ENCODE measurements at places on chromosomes 1 and 21.

GRCh38 chr1:54980528-54981241 is at the start of gene TMEM61:
TSS of gene TMEM61 (plus strand) at chr1:54980628. CDS start at chr1:54981066, 438 bp downstream.
- peak; percentile 21 for DNase-seq

DNA sequence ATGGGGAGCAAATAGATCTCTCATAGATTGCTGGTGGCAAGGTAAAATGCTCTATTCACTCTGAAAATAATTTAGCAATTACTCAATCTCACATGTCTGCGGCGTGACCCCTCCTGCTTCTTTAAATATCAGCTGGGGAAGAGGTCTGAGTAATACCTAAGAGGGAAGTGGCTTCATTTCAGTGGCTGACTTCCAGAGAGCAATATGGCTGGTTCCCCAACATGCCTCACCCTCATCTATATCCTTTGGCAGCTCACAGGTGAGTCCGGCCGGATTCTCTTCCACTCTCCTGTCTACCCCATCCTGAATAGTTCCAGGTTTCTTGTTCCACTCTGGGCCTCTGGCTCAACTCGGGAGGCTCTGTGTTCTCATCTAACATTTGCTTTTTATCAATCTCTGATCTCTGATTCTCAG is at the start of gene SLAMF7:
Gene SLAMF7 (plus strand): TSS at position 150 of the 414 bp plus-strand sequence. CDS start 55 bp downstream, at position 205.
- peak; percentile 50 for DNase-seq

- DNase-seq, result no peak
Measured at GRCh38 chr1:26180010-26180506, 2.8 kb downstream of the CNKSR1 start.

- no peak for DNase-seq
Measured at GRCh38 chr1:83491930-83492329, 507.0 kb downstream of the TTLL7 start.

GRCh38 chr1:1427106-1427819 is 6.2 kb upstream of the ANKRD65 start:
- DNase-seq, result no peak

- peak; percentile 76 for DNase-seq
Measured at GRCh38 chr21:34073032-34073748, at the start of the genes MRPS6 and SLC5A3. TSS of gene MRPS6 (plus strand) at chr21:34073578. CDS start at chr21:34073701, 123 bp downstream. TSS of gene SLC5A3 (plus strand) at chr21:34073578. CDS start at chr21:34095199, 21,621 bp downstream.

GRCh38 chr1:77024500-77024899 is 157.2 kb downstream of the ST6GALNAC5 start:
- DNase-seq, result no peak

- DNase-seq, result no peak
Measured at GRCh38 chr1:85569737-85570404, 10.7 kb upstream of the CCN1 start.

- DNase-seq, result no peak
Measured at GRCh38 chr1:18230840-18231239, 123.2 kb downstream of the IGSF21 start.

DNA sequence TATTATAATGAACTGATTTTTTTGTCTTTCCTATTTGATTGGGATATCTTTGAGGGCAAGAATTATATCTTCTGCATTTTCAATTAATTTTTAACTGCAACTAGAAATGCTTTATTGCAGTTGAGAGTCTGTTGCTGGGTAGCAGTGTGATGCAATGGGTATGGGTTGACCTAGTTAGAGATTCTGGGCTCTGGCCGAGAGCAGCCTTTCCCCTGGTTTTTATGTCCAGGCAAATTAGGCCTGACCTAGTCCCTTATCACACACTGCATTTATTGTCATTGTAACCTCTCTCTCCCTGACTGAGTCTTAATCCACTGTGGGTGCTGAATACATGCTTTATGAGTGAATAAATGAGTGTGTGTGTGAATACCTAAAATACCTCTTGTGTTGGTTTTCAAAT is 206.4 kb upstream of the PTGFR start:
- no peak for DNase-seq

- DNase-seq, result peak; percentile 36
Measured at GRCh38 chr1:103106426-103107341, 1.6 kb downstream of the COL11A1 start.

DNA sequence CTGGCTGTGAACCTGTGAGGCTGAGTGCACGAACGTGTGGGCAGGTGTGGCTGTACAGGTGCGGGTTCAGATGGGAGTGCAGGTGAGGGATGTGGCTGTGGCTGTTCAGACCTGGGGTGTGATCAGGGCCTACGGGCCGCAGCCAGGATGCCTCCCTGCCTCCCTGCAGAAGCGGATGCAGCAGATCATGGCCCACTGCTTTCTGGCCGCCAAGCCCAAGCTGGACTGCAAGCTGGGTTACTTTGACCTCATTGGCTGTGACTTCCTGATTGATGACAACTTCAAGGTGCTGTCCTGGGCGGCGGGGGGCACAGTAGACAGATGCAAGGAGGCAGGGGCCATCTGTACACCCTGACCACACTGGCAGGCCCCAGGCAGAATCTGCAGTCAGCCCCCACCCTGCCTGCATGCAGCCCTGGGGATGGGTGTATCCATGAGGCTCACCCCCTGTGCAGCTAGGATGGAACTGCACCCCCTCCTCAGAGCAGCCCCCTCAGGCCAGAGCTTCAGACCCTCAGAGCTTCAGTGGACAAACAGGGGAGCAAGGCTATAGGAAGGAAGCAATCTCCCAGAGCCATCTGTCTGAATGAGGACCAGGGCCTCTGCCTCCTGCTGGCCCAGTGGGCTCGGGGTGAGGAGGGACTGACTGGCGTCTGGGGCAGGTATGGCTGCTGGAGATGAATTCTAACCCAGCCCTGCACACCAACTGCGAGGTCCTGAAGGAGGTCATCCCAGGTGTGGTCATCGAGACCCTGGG is 9.8 kb downstream of the TNFRSF18 start:
- no peak for DNase-seq

DNA sequence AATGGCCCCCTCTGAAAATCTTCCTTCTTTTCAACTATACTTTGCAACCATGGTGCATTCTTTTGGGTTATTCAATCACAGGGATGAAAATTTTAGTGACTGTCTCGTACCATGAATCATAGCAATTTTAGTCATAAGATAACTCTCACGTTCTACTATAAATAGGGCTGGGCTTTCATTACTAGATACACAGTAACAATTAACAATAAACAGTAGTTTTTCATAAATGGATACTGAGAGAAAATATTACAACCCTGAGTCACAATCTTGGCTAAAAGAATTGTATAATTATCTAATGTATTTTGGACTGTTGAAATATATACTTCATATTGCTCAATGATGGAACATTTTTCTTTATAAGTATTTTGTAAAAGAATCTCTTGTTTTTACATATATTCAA is 96.1 kb downstream of the TEX35 start:
- peak; percentile 86 for DNase-seq

- no peak for DNase-seq
Measured at GRCh38 chr1:58911841-58912499, 128.1 kb upstream of the JUN start.

GRCh38 chr1:17877316-17877715 is 122.2 kb downstream of the ACTL8 start:
- DNase-seq, result no peak

GRCh38 chr1:232969799-232970198 is 19.4 kb downstream of the NTPCR start:
- DNase-seq, result no peak

GRCh38 chr21:42003051-42003461 is 7.1 kb downstream of the ZBTB21 start:
- peak; percentile 30 for DNase-seq

- no peak for DNase-seq
Measured at GRCh38 chr1:14578156-14578555, 20.3 kb upstream of the KAZN start.

- DNase-seq, result no peak
Measured at GRCh38 chr1:151368393-151369301, 3.9 kb downstream of the SELENBP1 start.

DNA sequence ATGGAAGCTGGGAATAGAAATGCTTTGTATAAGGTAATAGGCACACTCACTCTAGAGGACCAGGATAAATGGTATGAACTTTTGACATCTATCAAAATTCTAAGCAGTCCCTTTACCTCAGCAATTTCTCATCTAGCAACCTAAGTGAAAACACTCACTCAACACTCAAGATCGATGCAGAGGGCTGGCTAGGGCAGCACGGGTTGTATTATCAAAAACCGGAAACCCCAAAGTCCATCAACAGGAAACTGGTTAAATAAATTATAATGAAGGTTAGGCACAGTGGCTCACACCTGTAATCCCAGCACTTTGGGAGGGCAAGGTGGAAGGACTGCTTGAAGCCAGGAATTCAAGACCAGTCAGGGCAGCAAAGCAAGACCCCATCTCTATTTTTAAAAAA is 9.4 kb downstream of the USP48 start:
- DNase-seq, result no peak

GRCh38 chr1:2377751-2378440 is 13.5 kb downstream of the MORN1 start:
- DNase-seq, result no peak

GRCh38 chr1:226722240-226722900 is 16.7 kb downstream of the ITPKB start:
- DNase-seq, result no peak

GRCh38 chr1:55280731-55281130 is 65.6 kb upstream of the USP24 start:
- DNase-seq, result no peak

DNA sequence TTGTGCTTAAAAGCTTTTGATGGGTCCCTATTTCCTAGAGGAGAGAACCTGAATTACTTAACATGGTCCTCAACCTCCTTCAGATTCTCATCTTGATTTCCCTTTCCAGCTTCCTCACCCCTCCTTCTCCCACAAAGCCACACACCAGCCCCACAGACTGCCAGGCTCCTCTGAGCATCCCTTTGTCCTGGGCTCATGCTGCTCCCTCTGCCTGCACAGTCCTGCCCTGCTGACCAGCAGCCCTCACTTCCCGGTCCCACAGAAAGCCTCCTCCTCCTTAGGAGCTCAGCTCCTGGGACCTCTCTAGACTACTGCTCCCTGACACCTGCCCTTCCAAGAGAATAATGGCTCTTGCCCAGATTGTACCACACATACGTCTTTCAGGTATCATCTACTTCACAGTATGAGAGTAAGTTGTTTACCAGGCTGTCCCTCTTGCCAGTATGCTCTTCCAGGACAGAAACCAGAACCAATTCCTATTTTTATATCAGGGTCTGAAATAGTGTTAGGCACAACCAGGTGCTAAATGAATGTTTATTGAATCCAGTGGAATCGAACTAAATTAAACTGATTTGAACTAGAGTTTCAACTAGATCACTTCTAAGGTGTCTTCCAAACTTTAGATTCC is 373.4 kb downstream of the LMX1A start:
- DNase-seq, result no peak

DNA sequence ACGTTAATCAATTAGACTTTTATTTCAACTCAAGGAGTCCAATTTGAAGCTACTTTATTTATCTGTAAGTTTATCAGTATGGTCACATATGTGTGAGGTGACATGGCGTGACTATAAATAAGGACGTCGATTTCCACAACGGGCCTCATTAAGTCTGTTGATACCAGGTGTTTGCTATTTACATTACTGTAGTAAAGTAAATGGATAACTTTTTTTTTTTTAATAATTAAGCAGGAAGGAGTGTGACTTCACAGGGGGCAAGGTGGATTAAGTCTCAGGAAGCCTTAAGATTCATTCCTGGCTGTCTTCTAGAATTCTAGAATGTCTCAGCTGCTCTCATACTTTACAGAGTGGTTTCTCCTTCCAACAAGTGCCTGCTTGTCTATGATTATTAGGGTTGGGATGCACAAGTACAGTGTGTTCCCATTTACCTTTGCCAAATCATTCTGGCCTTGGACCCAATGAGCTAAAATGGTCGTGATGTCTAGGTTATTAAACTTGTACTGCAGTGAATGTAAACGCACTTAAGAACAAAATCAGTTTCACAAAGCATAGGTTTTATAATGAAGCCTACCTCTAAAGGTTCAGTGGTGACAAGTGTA is 15.5 kb downstream of the MAP3K7CL start:
- DNase-seq, result peak; percentile 87

DNA sequence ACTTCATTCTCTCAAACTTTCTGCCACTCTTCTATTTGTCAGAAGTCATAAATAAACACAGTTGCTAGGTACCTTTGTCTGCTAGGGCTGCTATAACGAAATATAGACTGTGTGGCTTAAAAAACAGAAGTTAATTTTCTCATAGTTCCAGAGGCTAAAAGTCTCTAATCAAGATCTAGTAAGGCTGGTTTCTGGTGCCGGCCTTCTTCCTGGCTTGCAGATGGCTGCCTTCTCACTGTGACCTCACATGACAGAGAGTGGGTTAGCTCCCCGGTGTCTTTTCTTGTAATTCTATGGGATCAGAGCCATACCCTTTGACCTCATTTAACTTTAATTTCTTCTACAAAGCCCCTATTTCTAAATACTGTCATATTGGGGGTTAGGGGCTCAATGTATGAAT is 5.9 kb downstream of the PDC start:
- DNase-seq, result no peak

DNA sequence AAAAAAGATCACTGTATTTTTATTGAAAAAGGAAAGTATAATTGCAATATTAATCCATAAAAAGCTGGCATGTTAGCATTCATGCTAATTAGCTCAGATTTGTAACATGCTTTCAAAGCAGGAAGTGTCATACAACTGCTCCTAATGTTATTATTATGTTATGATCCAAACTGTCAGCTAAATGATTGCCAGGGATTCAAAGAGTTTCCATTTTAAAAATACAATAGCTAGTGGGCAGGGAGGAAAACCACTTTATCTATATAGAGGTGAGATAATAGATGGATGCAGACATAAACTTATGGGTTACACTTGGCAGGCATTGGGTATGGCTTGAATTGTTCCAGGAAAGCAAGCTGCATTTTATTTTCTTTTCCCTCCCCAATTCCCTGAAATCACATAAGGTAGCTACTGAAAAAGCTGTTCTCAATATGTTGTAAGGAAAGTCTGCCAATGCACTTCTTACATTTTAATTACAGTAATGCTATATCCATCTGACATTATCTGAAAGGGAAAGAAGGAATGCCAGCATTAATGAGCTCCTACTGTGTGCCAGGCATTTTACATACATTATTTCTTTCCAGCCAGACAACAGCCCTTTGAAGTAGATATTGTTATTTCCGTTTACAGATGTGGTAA is 9.8 kb upstream of the MYSM1 start:
- no peak for DNase-seq
